ENCODE measurements at places on chromosomes 12 and 14.

DNA sequence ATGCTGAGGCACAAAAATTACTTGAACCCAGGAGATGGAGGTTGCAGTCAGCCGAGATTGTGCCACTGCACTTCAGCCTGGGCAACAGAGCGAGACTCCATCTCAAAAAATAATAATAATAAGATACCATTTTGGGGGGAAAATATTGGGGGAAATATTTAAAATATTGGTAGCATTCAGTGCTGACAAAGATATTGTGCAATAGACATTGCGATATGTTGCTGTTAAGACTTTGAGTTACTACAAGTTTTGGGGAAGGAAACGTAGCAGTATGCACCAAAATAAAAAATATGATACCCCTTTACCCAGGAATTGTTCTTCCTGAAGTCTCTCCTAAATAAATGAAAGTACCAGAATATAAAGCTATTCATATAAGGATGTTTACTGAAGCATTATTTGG lies 37.7 kb upstream of the MYBPC1 start:
- no peak for DNase-seq

- no peak for DNase-seq
Measured at GRCh38 chr12:105928436-105928835, 210.3 kb downstream of the NUAK1 start.

DNA sequence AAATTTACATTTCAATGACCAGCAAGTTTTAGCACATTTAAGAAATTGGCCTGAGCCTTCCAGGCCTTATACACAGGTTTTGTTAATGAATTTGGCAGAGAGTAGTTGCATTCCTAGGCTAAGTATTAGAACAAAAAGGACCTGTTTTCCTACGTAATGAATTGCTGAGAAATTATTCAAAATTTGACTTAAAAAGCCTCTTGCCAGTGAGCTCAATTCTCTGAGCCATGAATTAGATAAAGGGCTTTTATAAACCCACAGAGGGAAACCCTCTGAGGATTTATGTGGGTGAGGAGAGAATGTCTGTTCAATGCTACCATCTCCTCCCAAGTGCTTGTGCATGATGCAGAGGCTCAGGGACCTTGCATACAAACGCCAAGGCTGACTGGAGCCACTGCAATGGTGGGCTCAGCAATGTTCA lies 94.5 kb upstream of the PELI2 start:
- no peak for DNase-seq

- DNase-seq = no peak
Measured at GRCh38 chr12:71685312-71685906, 473 bp upstream of the TMEM19 start.

GRCh38 chr12:5871741-5872140 lies 73.3 kb downstream of the ANO2 start:
- DNase-seq = no peak

DNA sequence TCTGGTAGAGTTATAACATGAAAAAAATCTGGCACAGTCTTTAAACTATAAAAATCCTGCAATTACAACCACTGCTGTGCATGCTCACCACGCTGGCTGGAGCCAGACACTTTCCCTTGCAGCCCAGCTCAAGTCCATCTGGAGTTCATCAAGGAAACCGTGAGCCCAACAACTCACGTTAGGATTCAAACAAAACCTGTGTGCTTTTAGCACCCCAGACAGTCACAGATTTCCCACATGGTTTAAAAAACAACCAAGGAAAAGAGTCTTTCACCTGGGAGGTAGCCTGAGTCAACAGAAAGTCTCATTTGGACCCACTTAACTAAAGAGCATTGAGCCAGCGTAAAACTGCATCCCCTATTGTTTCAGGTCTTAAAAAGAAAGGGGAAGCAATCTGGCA lies 4.7 kb downstream of the LRIG3 start:
- no peak for DNase-seq

DNA sequence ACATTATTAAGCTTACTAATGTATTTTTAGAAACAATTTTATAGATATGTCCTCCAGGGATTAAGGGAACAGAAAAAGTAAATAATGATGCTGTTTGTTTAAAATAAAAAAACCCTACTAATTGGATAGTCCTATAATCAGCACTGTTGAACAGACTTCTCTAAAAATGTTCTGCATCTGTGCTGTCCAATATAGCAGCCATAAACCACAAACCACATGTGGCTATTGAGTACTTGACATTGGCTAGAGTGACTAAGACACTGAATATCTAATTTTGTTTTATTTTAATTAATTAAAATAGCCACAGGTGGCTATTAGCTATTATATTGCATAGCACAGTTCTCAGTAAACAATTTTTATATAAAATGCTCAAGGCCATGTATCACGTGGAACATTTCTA lies 210.4 kb downstream of the DPY19L2 start:
- DNase-seq = no peak

- DNase-seq = no peak
Measured at GRCh38 chr12:130026608-130027176, 122.9 kb upstream of the TMEM132D start.

DNA sequence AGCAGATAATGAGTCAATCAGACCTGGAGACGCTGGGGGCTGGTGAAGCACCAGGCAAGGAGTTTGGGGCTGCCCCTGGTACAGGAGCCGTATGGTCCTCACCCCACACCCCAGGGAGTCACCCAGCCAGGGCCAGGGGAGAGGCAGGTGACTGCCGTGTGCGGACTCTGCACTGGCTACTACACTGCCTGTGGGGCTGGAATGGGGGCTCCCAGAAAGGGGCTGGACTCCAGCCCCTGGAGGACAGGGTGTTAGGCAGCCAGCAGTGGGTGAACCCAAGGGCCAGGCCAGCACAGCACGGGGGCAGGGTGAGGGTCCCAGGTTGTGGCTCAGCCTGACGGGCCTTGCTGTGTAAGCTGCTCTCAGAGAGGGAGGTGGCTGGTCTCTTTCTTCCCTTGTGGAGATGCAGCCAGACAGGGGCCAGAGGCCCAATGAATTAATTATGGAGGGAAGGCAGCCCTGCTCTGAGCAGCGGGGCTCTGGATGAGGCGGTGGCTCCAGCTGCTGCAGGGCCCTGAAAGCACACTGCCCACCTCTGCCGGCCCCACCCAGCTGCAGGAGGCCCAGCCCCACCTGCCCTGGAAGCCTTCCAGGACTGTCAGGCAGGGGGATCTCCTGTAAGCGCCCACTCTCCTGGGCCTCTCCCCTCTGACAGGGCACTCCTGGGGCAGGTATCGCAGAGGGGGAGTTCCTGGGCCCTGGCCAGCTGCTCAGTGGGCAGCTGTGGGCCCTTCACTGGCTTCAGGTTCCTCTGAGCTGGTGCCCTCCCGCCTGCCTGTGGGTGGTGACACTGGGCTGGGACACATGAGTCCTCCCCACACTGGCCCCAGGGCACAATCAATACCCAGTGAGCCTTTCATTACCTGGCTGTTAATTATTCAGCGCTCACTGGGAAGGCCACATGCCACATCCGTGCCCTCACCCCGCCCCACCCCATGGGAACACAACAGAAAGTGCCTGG lies 142.5 kb upstream of the C14orf180 start:
- DNase-seq = no peak

DNA sequence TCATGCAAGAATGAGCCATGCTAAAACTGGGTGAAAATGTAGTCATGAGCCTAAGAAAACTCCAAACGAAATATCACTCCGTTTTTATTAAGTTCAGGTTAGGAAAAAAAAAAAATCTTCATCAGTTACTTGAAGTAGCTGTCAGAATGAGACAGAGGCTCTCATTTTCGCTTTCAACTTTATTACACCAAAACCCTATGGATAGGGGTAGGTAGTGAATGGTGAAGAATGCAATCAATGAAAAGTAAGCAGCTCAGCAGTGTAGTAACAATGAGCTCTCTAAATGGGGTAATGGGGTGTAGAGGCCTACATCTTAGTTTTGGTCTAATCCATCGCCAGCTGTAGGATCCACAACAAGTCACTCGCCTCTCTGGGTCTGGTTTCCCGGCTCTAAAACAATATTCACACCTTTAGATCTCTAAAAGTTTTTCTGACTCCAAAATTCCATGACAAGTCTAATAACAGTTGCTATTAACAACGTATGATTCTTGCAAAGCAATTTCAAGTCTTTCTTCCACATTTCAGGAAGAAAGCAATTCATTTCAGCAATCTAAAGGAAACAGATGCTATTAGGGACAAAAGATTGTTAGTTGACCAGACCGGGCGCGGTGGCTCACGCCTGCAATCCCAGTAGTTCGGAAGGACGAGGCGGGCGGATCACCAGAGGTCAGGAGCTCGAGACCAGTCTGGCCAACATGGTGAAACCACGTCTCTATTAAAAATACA lies 1.7 kb downstream of the BTBD7 start:
- DNase-seq = no peak

DNA sequence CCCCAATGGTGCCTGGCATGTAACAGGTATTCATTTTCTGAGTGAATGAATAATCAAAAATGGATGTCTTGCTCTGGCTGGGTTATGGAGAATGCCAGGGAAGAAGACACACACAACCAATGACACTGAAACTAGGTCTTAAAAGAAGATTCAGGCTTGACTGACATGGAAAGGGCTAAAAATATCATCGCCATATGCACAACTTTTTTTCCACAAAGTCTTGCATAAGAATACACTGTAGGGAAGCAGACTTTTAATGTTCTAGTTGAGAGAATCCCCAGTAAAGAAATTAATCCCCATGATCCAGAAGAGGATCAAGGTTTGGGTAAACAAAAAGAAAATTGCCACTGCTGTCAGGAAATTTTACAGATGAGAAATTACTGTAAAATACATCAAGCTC lies 116.4 kb downstream of the SLC2A13 start:
- no peak for DNase-seq

- DNase-seq = no peak
Measured at GRCh38 chr12:55830601-55831446, 1.4 kb upstream of the DNAJC14 start.

GRCh38 chr12:23238190-23238589 lies 613.2 kb downstream of the ETNK1 start:
- no peak for DNase-seq

GRCh38 chr14:57889245-57889644 lies 23.4 kb upstream of the SLC35F4 start:
- DNase-seq = no peak

- no peak for DNase-seq
Measured at GRCh38 chr12:131923260-131923659, 5.8 kb upstream of the PUS1 start.

DNA sequence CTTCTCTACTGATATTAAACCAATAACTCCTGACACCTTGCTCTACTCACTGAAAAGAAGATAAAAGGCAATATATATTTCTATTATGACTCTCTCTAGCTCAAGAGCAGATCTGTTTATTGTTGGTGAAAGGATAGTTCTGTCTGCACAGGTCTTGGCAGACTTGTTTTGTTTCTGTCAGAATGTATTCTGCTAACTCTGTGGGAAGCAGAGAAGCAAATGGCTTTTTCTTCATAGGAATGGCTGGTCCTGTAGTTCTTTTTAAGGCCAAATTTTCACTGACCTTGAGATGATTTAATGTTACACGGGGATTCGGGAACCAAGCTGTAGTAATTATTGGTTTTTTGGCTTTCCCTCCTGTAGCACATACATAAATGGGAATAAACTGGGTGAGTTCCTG lies 512.1 kb downstream of the DIO2 start:
- DNase-seq = no peak

GRCh38 chr14:22520796-22521195 lies 68.2 kb downstream of the DAD1 start:
- no peak for DNase-seq

- DNase-seq = no peak
Measured at GRCh38 chr14:104011824-104012517, 69.6 kb upstream of the RD3L start.

GRCh38 chr14:94697773-94698556 lies 71.9 kb downstream of the GSC start:
- no peak for DNase-seq

DNA sequence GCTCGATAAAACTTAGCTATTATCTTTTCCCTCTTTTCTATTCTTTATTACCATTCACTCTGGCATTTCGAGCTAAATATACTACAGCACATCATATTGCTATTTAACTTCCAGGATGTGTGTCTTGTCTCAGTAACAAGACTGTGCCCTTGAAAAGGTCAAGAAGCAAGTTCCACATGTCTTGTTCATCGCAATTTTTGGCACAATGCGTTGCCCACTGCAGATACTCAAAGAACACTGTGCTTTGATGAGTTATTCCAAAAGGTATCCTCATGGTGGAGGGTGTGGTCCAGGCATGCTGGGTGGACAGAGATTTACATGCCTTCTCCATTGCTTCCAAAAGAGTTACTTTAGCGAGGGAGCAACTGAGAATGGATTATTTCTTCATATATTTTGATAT lies 6.6 kb downstream of the E2F7 start:
- DNase-seq = no peak

DNA sequence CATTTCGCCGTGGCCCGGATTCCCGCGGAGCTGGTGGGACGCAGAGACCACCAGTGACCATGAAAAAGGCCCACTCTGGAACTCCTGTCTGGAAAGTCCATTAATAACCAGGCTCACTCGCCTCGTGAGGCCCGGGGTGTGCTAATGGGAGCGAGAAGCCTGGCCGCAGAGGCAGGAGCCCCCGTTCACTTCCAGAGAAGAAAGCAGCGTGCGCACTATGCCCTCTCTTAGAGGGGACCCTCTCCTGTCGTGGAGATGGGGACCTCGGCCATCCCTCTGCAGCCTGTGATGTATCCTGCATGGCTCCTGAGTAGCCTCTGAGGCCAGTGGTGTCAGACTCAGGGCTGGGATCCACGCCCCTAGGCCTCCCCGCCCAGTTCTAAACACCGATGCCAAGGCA lies 134.1 kb upstream of the VRK1 start:
- DNase-seq = no peak

DNA sequence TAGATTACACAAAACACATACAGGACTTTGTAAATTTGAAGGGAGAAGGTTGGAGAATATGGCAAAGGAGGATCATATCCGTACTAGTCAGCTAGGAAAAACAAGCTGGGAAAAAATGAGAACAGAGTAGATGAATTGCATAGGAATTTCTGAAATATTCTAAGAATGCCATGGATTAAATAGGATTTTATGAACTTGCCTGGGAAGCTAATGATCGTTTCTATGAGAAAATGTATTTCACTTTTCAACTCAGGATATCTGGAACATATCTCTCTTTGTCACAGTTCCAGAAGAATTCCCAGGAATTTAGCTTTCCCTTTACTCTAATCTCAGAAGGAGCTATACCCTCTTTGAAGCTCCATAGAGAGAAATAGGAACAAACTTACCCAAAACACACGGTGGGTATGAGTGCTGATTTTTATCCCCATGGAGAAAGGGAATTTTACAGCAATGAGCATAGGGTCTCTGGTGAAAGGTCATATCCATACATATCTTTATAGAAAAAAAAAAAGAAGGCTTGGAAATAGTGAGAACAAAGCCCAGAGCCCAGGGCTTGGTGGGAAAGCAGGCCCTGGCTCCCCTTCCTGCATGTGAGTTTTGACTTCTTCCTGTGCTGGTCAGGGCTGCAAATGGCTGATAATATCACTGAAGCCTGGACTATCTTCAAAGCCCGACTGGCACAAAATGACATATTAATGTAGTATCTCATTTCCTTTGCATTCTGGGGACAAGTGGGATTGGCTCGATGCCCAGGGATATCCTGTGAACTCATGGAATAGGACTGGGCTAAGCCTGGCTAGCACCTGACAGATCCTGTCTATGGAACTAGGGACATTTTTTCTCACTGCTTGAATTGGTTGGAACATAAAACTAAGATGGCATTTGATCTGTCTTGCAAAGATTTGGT lies 136.3 kb downstream of the AEBP2 start:
- peak; percentile 17 for DNase-seq

Data from NCI-H187 treated with DMSO at 0.1 percent for 48 hours (cell line).